ENCODE measurements at places on chromosomes 11 and 22.

DNA sequence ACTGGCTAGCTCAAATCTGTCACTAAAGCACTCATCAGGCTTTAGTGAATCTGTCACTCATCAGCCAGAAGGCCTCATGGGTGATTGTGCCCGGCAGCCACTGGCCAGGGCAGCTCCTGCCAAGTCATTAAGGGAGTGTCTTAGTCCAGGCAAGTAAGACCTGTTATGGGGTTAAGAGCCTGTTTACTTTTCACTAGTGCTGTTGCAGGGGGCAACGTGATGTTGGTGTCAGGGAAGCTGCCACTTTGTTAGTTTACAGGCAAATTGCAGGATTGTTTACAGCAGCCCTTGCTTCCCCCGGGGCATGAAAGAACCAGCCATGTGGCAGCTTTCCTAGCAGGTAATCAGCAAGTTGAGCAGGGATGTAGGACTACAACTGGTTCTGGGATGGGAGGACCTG lies 155.6 kb upstream of the NCAM1 start:
- DNase-seq, result no peak

- DNase-seq, result no peak
These were observed 6.3 kb downstream of the AMPD3 start for GRCh38 chr11:10461276-10461790.

DNA sequence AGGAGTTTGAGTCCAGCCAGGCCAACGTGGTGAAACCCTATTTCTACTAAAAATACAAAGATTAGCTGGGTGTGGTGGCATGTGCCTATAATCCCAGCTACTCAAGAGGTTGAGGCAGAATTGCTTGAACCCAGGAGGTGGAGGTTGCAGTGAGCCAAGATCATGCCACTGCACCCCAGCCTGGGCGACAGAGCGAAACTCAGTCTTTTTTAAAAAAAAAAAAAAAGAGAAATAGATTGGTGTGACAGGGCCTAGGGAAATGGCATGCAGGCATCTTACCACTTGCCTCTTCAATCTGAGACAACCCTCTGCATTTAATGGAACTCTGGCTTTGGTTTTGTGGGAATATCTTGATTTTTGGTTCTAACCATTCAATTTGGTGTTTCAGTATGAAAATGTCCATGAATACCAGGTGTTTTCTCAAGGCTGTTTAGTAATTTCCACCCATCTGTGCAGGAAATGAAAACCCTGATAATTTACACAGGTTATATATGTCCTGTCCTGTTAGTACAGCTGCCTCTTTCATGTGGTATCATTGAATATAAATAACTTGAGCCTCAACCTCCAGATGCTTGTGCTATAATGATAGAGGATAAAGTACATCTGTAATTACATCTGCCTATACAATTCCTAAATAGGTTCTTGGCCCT lies 8.4 kb downstream of the XBP1 start:
- DNase-seq, result no peak

- no peak for DNase-seq
These were observed 712 bp downstream of the IL2RB start for GRCh38 chr22:37148742-37149665.

DNA sequence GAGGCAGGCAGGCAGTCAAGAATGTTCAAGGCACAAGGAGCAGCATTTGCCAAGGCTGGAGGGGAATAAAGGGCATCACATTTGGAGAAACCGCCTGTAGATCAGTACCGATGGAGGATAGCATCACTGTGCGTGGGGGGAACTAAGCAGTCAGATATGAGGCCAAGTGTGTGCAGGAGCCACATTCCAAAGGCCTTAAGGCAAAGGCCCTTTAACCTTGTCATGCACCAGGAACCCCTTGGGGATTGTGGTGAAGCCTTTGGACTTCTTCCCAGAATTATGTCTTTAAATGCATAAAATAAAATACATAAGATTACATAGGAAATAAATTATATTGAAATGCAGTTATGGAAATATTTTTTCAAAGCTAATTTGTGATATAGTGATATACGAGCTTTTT lies 532.1 kb downstream of the BUD13 start:
- DNase-seq, result no peak

GRCh38 chr22:50246242-50247175 lies 1.7 kb upstream of the TUBGCP6 start:
- DNase-seq, result no peak

DNA sequence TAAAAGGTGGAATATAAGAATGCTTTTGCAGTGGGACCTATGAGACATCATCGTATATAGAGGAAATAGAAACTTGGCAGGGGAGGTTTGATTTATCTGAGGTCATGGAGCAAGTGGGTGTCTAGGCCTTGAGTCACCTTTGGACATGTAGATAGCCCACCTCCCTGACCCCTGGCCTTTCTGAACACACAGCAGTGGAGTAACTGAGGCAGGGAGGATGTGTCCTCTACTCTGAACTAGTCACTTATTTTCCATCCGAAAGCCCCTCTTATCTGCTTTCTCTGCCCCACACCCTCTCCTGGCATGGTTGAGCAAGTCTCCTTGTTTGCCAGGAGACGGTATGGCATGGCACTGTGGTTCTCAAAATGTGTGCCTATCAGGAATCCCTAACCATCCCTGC lies 7.9 kb downstream of the CD82 start:
- no peak for DNase-seq

- DNase-seq, result no peak
These were observed 37.1 kb upstream of the EHF start for GRCh38 chr11:34583818-34584217.

DNA sequence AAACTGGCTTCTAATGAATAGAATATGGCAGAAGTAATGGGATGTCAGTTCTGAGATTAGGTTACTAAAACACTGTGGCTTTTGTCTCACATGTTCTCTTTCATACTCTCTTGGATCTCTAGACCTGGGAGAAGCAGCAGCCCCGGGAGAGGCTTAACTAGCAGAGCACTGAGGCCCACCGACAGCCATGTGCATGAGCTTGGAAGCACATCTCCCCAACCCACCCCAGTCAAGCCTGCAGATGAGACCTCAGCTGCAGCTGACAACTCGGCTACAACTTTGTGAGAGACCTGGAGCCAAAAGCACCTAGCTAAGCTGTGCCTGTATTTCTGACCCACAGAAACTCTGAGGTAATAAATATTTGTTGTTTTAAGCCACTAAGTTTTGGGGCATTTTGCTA lies 100.8 kb downstream of the TRIM29 start:
- no peak for DNase-seq

DNA sequence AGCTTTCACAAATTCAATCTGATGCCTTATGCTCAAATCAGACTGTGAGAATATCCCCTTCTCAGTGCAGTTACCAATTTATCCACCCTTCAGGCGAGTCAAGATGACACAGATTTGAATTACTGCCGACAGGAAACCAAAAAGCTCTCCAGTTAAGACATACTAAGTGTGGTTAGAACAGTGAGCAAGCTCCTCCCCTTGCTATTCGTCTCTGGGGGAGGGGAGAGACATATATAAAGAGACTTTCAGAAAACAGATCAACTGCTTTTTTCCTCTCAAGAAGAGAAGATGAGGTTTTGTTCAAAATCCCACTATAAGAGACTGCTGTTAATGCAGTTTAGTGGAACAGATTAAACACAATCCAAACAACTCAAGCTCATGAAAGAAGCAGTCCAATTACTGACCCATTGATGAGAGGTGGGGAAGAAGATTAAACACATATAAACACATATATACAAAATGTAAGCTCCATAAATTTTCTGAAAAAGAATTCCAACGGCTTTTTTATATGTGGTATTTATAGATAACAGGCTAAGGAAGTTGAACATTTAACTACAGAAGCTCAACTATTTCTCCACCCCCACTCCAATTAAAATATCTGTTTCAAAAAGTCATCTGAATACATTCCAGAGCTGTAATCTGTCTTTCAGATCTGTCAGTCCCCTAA lies 102.7 kb downstream of the MRTFA start:
- peak; percentile 69 for DNase-seq

DNA sequence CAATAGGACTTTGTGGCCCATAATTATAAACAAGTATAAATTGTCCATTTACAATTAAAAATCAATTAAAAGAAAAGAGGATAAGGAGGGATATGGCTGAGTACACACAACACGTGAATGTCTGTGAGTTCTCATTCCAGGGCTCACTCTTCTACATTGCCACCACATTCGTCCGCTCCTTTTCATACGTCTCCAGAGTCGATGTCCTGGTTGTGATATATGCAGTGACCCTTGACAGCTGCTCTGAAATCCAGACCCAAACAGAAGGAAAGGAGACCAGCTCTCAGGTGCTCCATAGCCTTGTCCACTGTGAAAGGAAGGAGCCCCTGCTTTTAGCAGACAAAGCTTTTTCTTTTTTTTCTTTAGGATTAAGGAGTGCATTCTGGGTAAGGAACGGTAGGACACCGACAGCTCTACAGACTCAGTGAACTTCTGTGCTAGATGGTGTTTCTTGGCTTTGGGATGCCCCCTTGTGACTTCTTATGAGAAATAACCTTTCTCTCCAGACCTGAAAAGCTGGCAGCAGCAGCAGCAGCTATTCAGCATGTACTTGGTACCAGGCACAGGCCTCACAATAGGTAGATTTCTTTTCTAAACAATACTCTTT lies 19.7 kb upstream of the DNAJB13 start:
- DNase-seq, result peak; percentile 40

GRCh38 chr22:46681010-46681409 lies 57.0 kb downstream of the CERK start:
- no peak for DNase-seq

GRCh38 chr11:22670830-22671229 lies 4.4 kb downstream of the GAS2 start:
- no peak for DNase-seq

GRCh38 chr11:46383974-46384701 lies 2.7 kb downstream of the MDK start:
- no peak for DNase-seq

- no peak for DNase-seq
These were observed 297.7 kb upstream of the CCDC90B start for GRCh38 chr11:83583757-83584366.

GRCh38 chr11:134144744-134145143 lies 75.9 kb downstream of the JAM3 start:
- DNase-seq, result no peak

- DNase-seq, result no peak
These were observed 588.2 kb downstream of the BRD1 start for GRCh38 chr22:49239264-49240015.

GRCh38 chr11:123410218-123410549 lies 19.9 kb upstream of the GRAMD1B start:
- DNase-seq, result no peak

DNA sequence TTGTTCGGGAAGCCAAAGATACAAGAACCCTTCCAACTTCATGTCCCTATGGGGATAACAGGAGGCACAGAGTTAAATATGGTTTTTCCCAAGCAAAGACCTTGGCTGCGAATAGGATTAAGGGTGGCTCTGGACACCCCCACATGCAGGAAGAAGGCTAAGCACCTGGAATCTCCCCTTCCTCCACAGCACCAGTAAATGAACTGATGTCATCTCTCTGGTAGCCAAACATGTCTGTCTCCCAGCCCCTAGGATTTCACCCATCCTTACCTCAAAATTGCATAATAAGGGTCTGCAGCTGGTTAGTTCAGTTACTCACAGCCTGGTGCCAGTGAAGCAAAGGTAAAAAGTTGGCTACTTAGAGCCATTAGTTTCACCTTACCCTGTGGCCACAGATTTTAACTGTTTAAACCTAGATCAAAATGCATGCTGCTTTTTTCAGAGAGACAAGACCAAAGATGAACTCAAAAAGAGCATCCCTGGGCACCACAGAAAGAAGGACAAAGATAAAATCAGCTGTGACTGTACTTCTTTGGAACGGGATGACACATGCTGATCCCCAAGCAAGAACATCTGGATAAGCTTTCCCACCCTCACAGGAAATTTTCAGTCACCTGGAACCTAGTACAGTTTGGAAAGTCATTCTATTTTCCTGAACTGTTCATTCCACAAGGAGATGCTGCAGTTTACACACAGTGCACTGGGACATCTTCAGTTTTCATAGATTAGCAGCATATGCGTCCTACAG lies 77.2 kb upstream of the AKIP1 start:
- no peak for DNase-seq

- DNase-seq, result no peak
These were observed 48.9 kb downstream of the BTG4 start for GRCh38 chr11:111463276-111463675.

GRCh38 chr22:49229483-49230193 lies 598.0 kb downstream of the BRD1 start:
- no peak for DNase-seq

DNA sequence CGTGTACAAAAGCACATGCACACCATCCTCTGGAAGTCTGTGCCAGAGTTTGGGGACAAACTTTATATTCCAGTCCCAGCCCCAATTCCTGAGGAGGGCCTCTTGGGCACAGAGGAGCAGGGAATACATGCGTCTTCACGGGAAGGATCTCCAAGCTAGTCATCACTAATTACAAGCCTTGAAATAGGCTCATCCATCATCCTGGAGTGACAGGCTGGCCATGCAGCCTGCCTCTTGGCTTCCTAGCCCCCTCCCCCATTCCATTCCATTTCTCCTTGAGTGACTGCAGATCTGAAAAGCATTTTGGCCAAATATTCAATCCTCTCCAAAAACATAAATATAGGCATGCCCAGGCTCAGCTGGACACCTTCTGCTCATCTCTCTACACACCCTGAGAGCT lies 24.8 kb downstream of the SERPING1 start:
- no peak for DNase-seq

- DNase-seq, result no peak
These were observed 934 bp downstream of the HSD17B12 start for GRCh38 chr11:43681401-43681942.

DNA sequence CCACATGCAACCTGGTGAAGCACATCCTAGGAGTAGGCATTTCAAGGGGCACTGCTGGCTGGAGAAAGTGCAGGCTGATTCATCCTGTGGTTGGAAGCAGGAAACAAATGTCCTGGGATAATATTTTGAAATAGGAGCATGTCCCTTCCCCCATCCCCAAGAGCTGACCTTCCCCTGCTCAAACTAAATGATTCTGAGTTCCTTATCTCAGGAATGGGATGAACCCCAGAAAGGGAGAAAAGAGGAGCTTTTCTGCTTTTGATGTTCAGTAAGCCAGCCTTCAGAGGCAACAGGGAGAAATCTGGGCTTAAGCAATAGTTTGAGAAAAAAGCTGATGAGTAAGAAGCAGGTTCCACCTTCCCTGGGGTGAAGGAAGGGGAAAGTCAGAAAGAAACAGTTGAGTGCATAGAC lies 19.5 kb upstream of the SPON1 start:
- no peak for DNase-seq

GRCh38 chr11:27726981-27727380 lies 26.7 kb upstream of the BDNF start:
- no peak for DNase-seq

GRCh38 chr11:9099617-9100016 lies 8.2 kb upstream of the SCUBE2 start:
- DNase-seq, result no peak

Measured in GDM1 (cell line).